Osteoblast (primary cell): ENCODE measurements at places on chromosomes 16 and 17. TPM values are rescaled to one million over a fixed set of nuclear protein-coding genes. Genes with fewer than 3 reads are reported as not detected.
A peak's percentile ranks its signal among the peaks of the same experiment; 100 is the strongest.

Gene C1QTNF8
- total RNA-seq = not detected in 2 replicates

Gene APOBR
- total RNA-seq = under 0.01 TPM in 1 of 2 replicates, not detected in the other

GRCh38 chr17:4109449-4109848, 33.4 kb downstream of the ZZEF1 start:
- H3K27me3 ChIP-seq = no peaks in the 10 kb centered on the region
- peaks cover 6% of the 10 kb centered on the region for H3K4me1 ChIP-seq
- no peak overlapping the region for H3K4me3 ChIP-seq
- H3K27ac ChIP-seq = no peak overlapping the region
- no peak for DNase-seq

GRCh38 chr17:50953831-50954601, 87.9 kb upstream of the TOB1 start:
- H3K4me3 ChIP-seq = no peak overlapping the region
- H3K27ac ChIP-seq = peak overlapping the region; percentile 30
- DNase-seq = peak; percentile 87
- peaks cover 27% of the 10 kb centered on the region for H3K4me1 ChIP-seq
- no peaks in the 10 kb centered on the region for H3K27me3 ChIP-seq

- H3K27ac ChIP-seq = no peak overlapping the region
- no peak for DNase-seq
- H3K36me3 ChIP-seq = no peaks in the 10 kb centered on the region
Measured at GRCh38 chr16:28526201-28527099, 12.3 kb downstream of the NUPR1 start.

GRCh38 chr17:63113167-63113566, 147.1 kb downstream of the TANC2 start:
- no peaks in the 10 kb centered on the region for H3K4me1 ChIP-seq
- H3K27me3 ChIP-seq = no peaks in the 10 kb centered on the region
- no peak overlapping the region for H3K27ac ChIP-seq
- no peak overlapping the region for H3K4me3 ChIP-seq
- no peaks in the 10 kb centered on the region for H3K36me3 ChIP-seq

- no peaks in the 10 kb centered on the region for H3K4me1 ChIP-seq
- no peaks in the 10 kb centered on the region for H3K36me3 ChIP-seq
- no peak for DNase-seq
- H3K4me3 ChIP-seq = no peak overlapping the region
Measured at GRCh38 chr16:79047337-79047736, 553.2 kb downstream of the MAF start.

Gene KRTAP4-3
- total RNA-seq = not detected in 2 replicates

DNA sequence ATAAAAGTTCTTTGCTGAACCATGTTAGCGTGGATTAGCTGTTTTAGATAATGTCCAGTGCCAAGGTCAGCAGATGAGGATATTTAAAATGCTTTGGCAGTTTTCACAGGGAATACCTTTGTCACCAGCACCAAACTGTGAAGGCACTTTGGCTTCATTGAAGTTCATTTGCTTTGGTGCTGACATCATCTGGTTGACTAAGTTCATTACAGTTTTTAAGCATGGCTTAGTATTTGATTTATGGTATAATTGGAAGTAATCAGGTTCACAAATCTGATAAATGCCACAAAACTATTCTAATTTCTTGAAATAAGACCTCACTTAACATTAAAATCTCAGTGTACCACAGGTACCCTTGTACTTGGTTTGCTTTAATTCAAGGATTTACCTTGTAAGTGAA, 4.3 kb downstream of the GID4 start:
- H3K4me1 ChIP-seq = peaks cover 24% of the 10 kb centered on the region
- no peaks in the 10 kb centered on the region for H3K27me3 ChIP-seq
- peaks cover 23% of the 10 kb centered on the region for H3K36me3 ChIP-seq
- DNase-seq = no peak
- H3K4me3 ChIP-seq = no peak overlapping the region
- no peak overlapping the region for H3K27ac ChIP-seq

DNA sequence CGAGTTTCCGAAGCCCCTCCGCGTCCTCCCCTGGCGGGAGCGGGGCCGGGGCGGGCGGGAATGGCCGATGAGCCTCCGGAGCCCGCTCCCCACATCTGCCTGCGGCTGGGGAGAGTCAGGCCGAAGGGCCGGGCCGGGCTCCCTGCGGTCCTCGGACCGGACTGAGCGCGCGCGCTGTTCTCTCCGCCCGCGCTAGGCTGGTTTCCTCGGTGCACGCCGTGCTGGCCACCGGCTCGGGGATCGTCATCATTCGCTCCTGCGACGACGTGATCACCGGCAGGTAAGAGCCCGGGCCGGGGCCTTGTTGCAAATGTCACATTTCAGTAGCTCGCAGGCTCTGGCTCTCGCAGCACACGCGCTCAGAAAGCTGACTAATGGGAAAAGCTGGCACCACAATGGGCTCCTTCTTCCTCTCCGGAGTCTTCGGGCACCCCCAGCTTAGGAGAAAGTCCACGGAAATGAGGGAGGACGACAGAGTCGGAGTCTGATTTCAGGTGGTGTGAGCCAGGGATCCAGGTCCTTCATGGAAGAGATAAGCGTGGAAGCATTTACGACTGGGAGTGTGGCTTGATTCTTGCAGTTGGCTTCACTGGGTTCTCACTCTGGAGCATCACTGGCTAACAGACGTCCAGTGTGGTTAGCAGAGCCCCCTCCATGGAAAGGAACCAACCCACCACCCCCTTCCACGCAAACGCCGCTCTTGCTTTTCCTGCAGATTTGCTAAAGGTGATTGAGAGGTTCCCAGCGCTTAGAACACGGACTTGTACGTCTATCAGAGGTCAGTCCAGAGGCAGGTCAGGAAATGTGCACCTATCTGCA, 715 bp downstream of the TLCD3A start:
- peak overlapping the region; percentile 78 for H3K4me3 ChIP-seq
- H3K27ac ChIP-seq = peak overlapping the region; percentile 56
- peaks cover 27% of the 10 kb centered on the region for H3K36me3 ChIP-seq
- no peaks in the 10 kb centered on the region for H3K27me3 ChIP-seq
- peaks cover 16% of the 10 kb centered on the region for H3K4me1 ChIP-seq
